Stimulated activated CD4-positive, alpha-beta T cell treated with anti-CD3 and anti-CD28 coated beads, TNF-alpha, amount 100 ng/mL, for 4 hours (primary cell): ENCODE measurements at places on chromosomes 2 and 18.

DNA sequence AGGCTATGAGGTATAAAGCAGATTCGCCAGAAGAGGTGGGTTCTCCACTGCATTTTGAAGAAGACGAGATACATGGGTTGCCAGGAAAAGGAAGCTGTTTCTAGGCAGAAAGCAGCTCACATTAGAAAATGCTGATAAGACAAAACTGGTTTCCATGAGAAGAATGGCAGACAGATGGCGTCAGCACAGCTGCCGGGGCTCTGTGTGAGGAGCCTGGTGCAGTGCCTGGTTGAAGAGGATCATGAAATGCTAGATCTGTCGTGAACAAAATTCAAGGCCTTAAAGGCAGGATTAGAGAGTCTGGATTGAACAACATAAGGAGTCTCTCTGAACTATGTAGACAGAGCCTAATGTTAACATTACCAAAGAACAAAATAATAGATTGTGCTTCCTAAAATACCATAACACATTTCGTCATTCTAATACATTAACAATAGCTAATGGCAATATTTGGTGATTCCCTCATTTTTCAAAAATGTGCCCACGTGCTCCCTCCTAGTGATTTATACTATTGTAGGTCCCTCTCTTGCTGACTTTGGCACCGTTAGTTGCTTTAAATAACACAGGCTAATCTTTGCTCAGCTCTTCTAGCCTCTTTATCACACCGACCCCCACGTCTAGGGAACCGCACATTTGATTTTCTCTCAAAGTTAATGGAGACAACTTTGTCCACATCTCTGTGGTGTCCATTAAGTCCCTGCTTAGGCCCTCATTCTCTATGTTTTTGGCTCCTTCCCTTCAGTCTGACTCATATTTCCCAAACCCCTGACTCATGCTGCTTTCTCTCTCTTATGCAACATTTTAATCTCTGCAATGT, 38.2 kb downstream of the EFEMP1 start:
- DNase-seq, result no peak

DNA sequence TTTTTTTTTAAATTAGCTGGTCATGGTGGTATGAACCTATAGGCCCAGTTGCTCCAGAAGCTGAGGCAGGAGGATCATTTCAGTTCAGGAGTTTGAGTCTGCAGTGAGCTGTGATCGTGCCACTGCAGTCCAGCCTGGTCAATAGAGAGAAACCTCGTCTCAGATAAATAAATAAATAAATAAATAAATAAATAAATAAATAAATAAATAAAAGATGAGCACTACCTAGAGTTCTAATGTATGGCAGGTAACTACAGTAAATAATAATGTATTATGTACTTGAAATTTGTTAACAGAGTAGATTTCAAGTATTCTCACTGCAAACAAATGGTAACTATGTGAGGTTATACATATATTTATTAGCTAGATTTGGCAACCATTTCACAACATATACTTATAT, 697.9 kb upstream of the ID2 start:
- DNase-seq, result no peak

DNA sequence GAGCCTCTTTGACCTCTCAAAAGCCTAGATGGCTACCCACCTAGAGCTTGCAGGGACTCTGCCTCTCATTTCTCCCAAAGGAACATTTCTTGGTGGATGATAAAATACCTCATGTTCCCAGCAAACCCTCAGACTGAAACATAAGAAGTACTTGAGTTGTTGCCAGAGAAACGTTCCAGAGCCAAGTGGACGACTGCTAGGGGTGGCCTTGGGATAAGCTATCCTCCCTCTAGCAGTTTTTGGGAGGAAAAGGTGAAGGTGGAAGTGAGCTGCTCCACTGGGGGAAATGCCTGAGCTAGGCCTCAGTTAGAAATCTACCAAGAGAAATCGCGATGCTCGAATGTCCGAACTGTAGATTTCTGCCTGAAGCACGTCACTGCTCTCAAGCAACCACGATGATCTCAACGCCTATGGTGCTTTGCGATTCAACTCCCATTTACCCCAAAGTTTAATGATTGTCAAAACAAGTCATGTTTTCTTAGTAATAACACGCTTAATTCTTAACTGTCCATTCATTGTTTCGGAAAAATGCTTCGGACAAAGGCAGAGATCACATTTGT, 91.5 kb downstream of the CCBE1 start:
- no peak for DNase-seq

DNA sequence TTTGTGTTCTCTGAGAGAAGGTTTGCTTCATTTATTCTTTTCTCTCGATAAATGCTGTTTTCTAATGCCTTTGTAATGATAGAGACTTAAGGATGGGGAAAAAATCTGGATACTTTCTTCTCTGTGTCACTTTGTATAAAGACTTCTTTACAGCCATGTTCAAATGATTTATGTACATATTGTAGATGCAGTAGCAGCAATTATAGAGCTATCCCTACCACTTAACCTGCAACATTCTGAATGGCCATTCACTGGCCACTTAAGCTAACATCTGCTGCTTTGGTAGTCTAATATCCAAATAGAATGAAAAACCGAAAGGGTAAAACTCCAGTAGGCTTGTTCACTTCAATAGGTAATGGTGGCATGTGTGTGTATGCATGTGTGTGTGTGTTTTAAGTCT, 97.8 kb downstream of the CSRNP3 start:
- DNase-seq, result no peak

DNA sequence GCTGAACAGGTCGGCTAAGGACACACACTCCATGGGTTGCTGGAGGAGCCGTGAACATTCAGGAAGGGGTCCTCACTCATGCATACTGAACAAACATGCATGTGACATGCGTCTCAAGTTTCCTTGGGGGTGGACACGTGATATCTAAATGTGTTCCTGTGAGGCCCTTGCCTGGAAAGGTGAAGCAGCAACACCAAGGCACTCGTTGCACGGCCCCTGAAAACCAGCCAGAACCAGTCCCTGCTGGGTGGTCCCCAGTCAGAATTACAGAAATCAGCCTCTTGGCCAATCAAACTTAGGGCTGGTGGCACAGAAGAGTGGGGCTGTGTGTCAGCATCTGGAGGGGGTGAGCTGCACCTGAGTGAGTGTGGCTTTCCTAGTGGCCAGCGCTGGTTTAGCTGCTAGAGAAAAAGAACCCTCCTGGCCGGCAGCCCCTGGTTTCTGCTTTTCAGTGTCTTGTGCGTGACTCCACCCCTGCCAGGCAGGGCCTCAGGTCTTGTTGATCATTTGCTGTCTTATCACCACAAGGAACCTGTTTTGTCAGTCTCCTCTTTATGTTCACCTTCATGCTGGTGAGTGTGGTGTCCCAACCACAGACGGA, 3.2 kb upstream of the AQP12B start:
- no peak for DNase-seq
